ENCODE measurements at places on chromosomes 4 and X.

DNA sequence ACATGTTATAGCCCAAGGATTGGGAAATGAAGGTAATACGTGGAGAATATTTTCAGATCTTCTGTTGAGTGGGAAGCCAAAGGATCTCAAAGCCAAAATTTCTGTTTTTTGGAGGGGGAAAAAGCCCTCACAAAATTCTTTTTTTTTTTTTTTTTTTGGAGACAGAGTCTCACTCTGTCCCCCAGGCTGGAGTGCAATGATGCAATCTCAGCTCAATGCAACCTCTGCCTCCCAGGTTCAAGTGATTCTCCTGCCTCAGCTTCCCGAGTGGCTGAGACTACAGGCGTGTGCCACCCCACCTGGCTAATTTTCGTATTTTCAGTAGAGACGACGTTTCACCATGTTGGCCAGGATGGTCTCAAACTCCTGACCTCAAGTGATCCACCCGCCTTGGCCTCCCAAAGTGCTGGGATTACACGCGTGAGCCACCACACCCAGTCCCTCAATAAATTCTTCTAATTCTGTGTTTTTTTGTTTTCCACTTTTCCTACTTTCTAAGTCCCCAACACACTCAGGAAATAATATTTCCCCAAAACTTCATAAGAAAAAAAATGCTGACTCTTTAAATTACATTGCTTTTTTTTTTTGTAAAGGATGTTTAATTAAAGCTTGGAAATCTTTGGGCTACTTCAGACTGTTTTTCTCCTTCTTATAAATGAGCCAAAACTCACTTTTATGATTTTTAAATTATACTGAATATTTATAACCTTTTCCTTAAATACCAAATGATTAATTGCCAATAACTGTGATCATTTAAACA, 51.6 kb downstream of the RPS3A start:
- no peak for DNase-seq

- DNase-seq = no peak
Measured at GRCh38 chr4:139036885-139037284, 21.3 kb downstream of the NOCT start.

GRCh38 chrX:29746326-29746725, 469.0 kb upstream of the MAGEB2 start:
- DNase-seq = no peak

GRCh38 chr4:142142366-142143054, 506.1 kb downstream of the IL15 start:
- no peak for DNase-seq

- DNase-seq = no peak
Measured at GRCh38 chr4:144819591-144819990, 173.6 kb downstream of the HHIP start.

GRCh38 chrX:78125148-78125547, 14.3 kb downstream of the TAF9B start:
- DNase-seq = no peak

- no peak for DNase-seq
Measured at GRCh38 chrX:97199501-97199900, 315.8 kb downstream of the RPA4 start.

DNA sequence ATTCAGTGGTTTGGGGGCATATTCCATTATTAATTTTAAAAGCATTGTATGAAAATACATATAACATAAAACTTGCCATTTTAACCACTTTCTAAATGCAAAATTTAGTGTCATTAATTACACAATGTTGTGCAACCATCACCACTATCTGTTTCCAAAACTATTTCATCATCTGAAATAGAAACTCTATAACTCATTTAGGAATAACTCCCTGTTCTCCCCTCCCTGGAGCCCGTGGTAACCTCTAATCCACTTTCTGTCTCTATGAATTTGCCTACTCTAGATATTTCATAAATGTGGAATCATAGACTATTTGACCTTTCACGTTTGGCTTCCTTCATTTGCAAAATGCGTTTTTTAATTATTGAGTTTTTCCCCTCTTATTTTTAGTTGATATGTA, 101.4 kb upstream of the GPC4 start:
- DNase-seq = no peak

DNA sequence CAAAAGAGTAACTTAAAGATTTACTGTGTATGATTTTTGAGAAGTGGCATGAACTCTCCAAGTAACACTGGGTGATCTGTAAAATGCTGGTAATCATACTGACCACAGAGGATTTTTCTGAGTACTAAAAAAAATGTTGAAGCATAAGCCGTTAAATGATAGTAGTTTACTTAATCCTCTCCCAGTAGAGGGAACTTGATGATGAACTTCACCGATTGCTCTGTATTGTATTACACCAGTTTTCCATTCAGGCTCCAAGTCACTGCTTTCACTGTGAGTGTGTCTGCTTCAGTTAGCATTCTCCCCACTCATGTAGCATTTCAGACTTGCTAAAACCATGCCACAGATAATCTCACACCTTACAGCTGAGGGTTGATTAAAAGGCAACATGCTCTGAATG, 294.1 kb downstream of the GBA3 start:
- DNase-seq = no peak

DNA sequence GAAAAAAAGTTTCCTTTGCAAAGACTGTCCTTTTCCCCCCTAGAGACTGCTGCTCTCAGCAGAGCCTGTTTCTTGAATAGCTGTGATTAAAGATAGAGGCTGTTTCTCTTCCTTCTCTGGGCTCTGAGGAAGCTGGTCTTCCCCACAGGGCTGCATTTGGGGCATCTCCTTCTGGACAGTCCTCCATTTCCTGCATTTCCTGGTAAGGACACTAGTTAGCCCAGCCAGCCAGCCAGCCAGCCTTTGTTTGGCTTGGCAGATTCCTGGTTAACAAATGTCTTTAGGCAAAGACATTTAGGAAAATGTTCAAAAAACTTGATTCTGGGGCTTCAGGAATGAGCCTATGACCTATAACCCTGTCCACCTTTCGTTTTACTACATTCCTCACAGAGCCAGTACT, 34.0 kb upstream of the PLAC1 start:
- no peak for DNase-seq

DNA sequence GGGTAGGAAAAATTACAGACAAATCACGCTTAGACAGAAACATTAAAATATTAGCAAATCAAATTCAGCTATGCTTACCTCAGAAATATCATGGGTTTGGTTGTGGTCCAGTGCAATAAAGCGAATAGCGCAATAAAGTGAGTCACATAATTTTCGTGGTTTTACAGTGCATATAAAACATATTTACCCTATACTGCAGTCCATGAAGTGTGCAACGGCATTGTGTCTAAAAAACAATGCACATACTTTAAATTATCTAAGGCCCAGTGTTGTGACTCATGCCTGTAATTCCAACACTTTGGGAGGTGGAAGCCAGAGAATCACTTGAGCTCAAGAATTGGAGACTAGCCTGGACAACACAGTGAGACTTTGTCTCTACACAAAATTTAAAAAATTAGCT, 195.7 kb upstream of the IL1RAPL1 start:
- no peak for DNase-seq

GRCh38 chr4:16161851-16162408, 64.3 kb downstream of the TAPT1 start:
- DNase-seq = no peak

GRCh38 chrX:24561121-24561520, 86.0 kb downstream of the PCYT1B start:
- DNase-seq = no peak
